Fibroblast of the conjunctiva (primary cell): ENCODE measurements at places on chromosomes 11 and 22.

DNA sequence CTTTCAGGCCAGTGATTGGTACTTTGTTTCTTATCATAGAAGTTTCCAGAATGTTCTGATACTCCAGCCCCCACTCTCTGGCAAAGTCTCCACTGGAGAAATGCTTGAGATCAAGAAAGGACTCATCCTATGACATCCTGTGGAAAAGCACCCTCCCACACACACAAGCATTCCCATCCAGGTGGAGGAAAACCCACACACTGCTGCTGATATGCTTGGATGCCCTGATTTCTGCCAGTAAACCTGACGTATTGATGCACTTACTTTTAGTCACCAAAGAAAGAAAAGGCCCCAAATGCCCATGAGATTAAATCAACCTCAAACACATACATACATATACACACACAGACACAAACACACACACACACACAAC lies 9.2 kb upstream of the SLC5A12 start:
- no peak for DNase-seq

GRCh38 chr11:114232400-114233059 lies 63.7 kb upstream of the NNMT start:
- no peak for DNase-seq

GRCh38 chr11:62925308-62925707 lies 4.1 kb upstream of the CHRM1 start:
- no peak for DNase-seq

DNA sequence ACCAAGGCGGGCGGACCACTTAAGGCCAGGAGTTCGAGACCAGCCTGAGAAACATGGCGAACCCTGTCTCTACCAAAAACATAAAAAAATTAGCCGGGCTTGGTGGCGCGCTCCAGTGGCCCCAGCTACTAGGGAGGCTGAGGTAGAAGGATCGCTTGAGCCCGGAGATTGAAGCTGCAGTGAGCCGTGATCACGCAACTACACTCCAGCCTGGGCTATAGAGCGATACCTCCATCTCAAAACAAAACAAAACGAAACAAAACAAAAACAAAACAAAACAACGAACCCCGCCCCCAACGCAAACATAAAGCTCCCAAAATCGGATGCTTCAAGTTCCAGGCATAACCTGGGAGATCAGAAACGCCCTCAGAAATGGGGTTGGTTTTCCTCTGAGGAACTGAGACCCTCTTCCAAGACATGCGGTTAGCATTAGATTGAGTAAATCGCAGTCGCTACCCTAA lies 564 bp downstream of the LRRC51 start:
- DNase-seq = no peak

DNA sequence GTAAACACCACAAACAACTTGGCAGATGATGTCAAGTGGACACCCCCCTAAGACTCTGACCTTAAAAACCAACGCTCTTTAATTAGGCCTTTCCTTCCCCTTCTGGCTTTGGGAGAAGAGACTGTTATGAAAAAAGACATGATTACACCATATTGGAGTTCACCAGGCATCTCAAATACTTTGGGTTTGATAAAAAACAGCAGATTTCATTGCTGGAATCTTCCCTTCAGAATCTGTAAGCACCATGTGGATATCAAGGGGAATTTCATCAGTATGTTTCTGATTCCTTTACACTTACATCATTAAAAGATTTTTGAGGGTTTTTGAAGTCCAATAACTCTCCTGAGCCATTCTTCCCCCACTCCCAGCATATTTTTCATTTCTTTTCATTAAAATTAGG lies 85.6 kb downstream of the KIRREL3 start:
- DNase-seq = no peak

GRCh38 chr11:27514558-27514957 lies 8.0 kb upstream of the LIN7C start:
- no peak for DNase-seq

GRCh38 chr11:123392431-123392830 lies 37.6 kb upstream of the GRAMD1B start:
- DNase-seq = no peak

DNA sequence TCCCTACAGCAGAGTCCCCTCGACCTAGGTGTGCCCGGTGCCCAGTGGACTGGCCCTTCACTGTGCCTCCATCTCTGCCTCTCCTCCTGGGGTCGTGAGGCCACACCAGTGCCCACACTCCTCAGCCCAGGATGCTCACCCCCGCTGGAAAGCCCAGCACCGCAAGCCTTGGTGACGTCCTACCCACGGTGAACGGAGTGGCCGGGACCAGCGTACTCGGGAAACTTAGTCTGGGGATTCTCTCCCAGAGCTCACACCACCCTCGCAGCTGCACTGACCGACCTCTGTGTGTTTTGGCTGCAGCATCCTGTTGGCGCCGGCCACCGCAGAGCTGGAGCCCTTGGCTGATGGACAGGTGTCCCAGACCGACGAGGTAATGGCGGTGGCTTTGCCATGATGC lies 35.5 kb upstream of the KRTAP5-7 start:
- no peak for DNase-seq

- DNase-seq = no peak
Measured at GRCh38 chr11:55503449-55503848, 50.8 kb upstream of the OR4C15 start.

DNA sequence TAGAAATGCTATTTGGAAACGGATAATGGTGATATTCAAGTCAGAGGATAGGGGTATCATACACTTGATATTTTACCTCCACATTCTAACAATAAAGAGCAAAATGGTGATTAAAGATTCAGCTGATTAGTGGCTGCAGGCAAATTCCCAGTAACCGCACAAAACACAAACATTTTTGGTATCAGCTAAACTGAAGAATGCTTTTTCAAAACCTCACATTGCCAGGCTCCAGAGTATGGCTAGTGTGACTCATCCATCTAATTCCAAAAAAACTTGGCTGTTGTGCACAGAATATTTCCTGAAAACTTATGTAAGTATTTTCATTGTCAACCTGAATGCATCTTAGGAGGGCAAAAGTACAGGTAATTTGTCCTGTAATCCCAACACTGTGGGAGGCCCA lies 10.9 kb downstream of the SRPRA start:
- no peak for DNase-seq

DNA sequence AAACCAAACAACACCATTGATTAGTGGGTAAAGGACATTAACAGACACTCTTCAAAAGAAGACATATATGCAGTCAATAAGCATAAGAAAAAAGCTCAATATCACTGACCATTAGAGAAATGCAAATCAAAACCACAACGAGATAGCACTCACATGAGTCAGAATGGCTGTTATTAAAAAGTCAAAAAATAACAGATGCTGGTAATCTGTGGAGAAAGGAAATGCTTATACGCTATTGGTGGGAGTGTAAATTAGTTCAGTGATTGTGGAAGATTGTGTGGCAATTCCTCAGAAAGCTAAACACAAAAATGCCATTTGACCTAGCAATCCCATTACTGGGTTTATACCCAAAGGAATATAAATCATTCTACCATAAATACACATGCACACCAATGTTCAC lies 182.6 kb downstream of the TRPC6 start:
- DNase-seq = peak; percentile 2
